ENCODE measurements at places on chromosomes 5 and 9. TPM values are rescaled to one million over a fixed set of nuclear protein-coding genes. Genes with fewer than 3 reads are reported as not detected.

GRCh38 chr5:144332265-144332664, 161.6 kb downstream of the KCTD16 start:
- H3K4me1 ChIP-seq = peaks cover 16% of the 10 kb centered on the region
- no peak overlapping the region for H3K27ac ChIP-seq
- no peak overlapping the region for H3K4me3 ChIP-seq
- H3K27me3 ChIP-seq = no peaks in the 10 kb centered on the region

- DNase-seq = no peak
- no peaks in the 10 kb centered on the region for H3K36me3 ChIP-seq
- H3K4me1 ChIP-seq = no peaks in the 10 kb centered on the region
- no peak overlapping the region for H3K27ac ChIP-seq
- H3K27me3 ChIP-seq = no peaks in the 10 kb centered on the region
Measured at GRCh38 chr5:64615895-64616294, 74.4 kb upstream of the SHISAL2B start.

- H3K27me3 ChIP-seq = no peaks in the 10 kb centered on the region
- peak; percentile 48 for DNase-seq
- H3K4me1 ChIP-seq = peaks cover 15% of the 10 kb centered on the region
- H3K36me3 ChIP-seq = no peaks in the 10 kb centered on the region
- no peak overlapping the region for H3K4me3 ChIP-seq
Measured at GRCh38 chr9:74639112-74639511, 142.0 kb downstream of the RORB start.

GRCh38 chr5:33631139-33631538, 190.4 kb downstream of the TARS1 start:
- DNase-seq = no peak
- H3K4me1 ChIP-seq = no peaks in the 10 kb centered on the region
- no peak overlapping the region for H3K27ac ChIP-seq
- H3K4me3 ChIP-seq = no peak overlapping the region
- H3K36me3 ChIP-seq = no peaks in the 10 kb centered on the region

GRCh38 chr5:35902046-35902672, 36.3 kb downstream of the CAPSL start:
- no peaks in the 10 kb centered on the region for H3K4me1 ChIP-seq
- H3K27ac ChIP-seq = no peak overlapping the region
- H3K27me3 ChIP-seq = no peaks in the 10 kb centered on the region
- DNase-seq = no peak

Gene INIP
- 51.0 TPM for total RNA-seq

Gene OR13F1
- not detected for total RNA-seq

Gene COL27A1
- total RNA-seq = not detected

Gene PCDHB8
- total RNA-seq = not detected
